ENCODE measurements at places on chromosomes 12 and 14.

GRCh38 chr14:35341751-35342488, 49.7 kb downstream of the PSMA6 start:
- no peak for DNase-seq

DNA sequence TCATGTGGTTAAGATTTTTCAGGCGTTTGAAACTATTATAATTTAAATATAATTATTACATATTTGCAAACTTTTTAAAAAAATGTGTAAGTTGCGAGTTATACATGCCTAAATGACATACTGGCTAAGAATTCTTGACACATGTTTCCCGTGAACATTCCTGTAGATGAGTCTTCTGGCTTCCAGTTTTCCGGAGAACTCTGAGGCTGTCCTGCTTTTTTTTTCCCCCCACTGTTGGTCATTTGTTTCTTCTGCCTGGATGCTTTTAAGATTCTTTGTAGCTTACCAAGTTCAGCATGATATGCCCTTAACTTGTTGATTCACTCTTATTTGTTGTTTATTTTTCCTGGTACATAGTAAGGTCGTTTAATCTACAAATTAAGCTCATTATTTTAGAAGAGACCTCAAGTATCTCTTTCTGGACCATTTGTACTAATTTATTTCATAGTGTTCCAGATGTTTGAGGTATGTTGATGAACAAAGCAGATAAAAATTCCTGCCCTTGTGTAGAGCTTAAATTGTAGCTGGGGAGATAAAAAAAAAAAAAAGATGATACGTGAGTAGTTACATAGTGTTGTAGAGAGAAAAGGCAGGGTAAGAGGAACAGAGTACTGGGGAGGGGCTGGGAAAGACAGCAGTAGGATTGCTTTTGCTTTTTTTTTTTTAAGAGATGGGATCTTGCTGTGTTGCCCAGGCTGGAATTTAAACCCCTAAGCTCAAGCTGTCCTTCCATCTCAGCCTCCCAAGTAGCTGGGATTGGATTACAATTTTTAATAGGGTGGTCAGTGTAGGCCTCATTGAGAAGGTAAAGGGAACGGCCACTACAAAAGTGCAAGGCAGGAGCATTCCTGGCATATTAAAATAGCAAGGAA, 32.8 kb downstream of the ARHGAP5 start:
- no peak for DNase-seq

GRCh38 chr14:58332561-58332960, 34.2 kb downstream of the ARID4A start:
- no peak for DNase-seq

DNA sequence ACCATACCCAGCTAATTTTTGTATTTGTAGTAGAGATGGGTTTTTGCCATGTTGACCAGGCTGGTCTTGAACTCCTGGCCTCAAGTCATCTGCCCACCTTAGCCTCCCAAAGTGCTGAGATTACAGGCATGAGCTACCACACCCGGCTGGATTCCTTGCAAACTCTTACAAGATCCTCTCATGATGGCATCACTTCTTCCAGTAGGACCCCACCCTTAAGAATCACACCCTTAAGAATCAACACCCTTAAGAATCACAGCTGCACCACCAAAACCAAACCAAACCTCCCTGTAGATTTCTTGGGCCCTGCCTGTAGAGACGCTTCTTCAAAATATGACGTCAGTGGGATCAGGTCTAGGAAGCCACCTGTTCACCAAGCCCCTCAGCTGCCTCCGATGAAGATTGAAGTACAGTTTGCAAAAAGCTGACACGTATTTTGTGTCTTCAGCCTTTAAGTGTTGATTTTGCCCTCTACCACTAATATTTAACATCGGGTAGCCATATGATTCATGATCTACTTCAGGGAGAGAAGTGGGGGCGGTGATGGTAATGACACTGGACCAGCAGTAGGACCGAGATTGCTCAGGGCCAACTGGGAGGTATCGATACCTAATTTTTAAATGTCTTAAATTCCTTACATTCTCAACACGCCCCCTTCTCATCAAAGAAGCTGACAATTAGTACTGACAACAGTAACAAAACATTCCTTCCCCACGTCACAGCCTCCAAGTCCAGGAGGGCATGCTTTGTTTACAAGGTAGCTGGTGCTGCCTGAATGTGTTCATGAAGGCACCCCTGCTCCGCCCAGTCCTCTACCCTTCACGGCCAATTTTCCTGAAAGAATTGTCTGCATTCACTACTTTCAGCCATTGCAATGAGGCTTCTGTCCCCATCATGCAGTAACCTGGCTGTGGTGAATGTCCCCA, 57.2 kb downstream of the ESRRB start:
- DNase-seq, result no peak

- no peak for DNase-seq
Observed at GRCh38 chr12:3294481-3294911, 196.5 kb upstream of the PRMT8 start.

DNA sequence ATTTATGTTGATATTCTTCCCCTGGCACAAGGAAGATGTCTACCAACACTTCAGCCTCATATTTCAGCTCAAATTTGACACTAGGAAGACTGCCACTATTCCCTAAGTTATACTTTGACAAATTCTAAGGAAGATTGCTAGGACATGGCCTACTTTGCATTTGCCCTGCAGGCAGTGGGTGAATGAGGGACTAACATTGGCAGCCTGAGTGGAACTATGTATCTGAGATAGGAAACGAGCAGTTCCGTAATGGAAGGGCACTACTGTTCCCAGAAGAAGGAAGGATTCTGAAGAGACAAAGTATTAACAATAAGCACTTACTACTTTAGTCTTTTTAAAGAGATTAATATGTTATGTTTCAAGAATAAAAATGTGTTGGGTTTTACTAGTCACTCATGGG, 115.1 kb downstream of the SLC16A7 start:
- DNase-seq, result no peak

DNA sequence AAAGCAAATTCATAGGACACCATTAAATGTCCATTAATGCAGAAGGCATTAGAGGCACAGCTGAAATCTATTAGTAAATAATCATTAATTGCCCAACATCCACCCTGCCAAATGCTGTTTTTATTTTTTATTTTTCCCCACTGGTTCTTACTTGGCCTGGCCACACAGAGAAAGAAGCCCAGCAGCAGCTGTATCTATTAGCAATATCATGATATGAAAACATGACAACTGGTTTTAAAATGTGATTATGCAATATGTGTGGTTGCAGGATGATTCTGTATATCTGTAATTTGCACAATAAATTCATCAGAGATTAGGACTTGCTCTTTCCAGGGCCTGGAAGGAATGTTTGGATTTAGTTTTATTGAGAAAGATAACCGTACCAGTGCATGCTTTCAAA, 44.9 kb downstream of the SIX6 start:
- no peak for DNase-seq

DNA sequence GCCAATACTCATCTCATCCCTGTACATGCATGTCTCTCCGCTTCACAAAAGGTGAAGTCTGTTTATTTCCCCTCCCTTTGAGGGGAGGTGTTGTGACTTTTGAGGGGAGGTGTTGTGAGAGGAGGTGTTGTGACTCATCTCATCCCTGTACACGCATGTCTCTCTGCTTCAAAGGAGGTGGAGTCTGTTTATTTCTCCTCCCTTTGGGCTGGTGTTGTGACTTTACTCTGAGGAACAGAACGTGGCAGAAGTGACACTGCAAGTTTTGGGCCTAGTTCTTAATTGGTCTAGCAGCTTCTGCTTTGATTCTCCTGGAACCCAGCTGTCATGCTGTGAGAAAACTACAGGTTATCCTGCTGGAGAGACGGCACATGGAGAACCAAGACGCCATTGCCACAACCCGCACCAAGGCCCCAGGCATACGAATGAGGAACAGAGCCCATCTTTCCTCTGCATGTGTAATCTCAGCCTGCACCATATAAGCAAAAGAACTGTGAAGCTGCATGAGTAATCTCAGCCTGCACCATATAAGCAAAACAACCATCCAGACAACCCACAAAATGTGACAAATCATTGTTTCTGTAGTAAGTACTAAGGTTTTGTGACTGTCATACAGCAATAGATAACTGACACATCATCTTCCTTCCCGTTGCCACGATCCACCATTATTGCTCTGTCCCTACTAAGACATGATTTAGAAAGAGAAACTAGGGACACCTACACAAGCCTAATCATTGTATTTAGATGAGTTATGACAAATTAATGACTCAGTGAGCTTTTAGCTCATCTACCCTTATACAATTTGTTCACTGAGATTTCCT, 30.0 kb downstream of the GALNT4 start:
- peak; percentile 8 for DNase-seq

- DNase-seq, result no peak
Observed at GRCh38 chr12:117035287-117035686, 63.9 kb downstream of the TESC start.

DNA sequence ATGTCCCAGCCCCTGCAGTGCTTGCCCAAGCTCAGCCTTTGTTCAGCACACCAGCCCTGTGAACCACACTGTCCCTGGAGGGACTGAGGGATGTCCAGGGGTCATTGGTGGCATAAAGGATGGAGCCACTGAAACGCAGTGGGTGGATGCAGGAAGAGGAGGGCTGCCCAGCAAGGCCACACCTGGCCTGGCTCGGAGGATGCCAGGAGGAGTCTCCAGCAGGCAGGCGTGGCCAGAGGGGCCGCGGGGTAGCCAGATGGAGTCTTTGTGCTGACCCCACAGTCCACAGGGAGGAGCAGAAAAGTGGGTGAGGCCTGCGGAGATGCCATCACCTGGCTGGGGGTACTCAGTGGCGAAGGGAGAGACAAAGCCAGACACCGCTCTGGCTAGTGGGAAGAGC, 108.5 kb upstream of the C14orf180 start:
- DNase-seq, result no peak

DNA sequence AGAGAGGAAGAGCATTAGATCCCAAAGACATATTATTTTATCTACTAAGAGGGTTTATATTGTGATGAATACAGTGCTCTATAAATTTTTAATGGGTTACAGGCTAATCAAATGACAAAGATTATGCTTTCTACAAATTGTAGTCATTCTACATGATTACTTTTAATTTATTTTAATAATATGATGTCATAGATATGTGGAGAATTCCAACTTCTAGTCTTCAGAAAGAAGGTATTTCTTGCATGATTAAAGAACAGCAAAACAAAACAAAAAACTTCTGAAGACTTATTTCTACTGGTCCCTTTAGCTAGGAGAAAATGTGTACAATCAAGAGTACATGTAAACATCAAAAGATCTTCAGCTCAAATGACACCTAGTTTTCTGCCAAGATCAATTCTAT, 71.5 kb upstream of the FOXG1 start:
- no peak for DNase-seq

- no peak for DNase-seq
Observed at GRCh38 chr12:124626971-124627411, 59.6 kb upstream of the NCOR2 start.

- no peak for DNase-seq
Observed at GRCh38 chr14:103022002-103022684, 35.2 kb downstream of the CDC42BPB start.

DNA sequence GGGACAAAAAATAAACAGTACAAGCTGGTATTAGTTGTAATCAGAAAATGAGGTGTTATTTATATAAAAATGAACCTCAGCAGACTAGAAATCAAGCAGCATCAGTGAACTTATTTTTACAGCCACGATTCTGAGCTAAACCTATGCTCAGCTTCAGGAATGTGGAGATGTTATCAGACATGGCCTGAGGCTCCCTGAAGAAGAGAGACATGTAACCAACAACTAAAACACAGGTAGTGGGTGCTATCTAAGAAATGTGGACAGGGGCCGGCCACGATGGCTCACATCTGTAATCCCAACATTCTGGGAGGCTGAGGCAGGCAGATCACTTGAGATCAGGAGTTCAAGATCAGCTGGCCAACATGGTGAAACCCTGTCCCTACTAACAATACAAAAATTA, 534.3 kb downstream of the VRK1 start:
- DNase-seq, result no peak

DNA sequence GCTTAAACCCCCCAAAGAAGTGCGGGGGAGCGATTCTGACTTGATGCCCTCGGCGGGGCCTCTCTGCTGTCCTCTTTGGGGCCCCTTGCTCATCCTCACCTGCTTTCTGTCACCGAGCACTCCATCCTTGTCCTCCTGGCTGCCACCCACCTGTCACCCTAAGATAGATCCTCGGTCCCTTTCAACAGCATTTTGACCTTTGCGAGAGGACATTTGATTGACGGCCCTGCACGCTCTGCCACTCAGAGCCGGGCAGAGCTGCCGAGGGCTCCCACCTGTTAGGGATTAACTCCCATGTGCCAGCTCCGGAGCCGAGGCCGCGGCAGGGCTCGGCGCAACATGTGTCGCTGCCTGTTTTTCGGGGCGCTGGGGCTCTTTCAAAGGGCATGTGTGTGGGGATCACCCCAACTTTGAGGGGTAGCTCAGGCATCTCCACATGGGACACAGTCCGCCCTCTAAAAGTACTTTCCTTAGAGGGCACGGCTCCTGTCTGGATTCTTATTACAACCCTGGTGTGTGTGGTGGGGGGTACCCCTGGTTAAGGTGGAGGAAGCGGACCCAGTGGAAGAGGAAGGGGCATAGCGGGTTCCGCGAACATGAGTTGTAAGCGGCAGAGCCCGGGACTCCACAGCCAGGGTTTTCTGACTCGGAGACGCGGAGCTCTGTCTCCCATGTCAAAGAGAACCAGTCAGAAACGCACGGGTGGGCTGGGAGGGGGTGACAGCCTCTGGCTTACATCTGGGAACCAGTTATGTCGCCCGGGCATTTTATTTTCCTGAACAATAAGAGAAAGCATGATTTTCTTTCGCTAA, 811 bp upstream of the MEG3 start:
- no peak for DNase-seq

DNA sequence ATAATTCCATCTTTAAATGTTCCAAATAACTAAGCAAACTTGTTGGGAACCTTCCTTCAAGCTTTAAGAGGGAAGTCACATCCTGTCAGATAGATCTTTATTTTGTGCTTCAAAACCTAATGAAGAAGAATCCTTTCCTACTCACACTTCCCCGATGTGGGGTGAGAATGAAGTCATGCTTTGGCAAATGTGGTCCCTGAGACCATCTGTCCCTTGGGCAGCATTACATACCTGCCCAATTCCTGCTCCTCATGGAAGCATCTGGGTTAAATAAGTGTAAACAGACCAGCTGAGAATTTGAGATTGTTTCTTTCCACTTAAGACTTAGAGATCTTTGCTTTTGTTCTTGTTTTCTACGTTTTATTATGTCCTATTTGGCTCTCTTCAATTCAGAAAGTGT, 606.0 kb upstream of the TMEM132C start:
- no peak for DNase-seq

- no peak for DNase-seq
Observed at GRCh38 chr12:89325495-89325894, 26.8 kb downstream of the DUSP6 start.

DNA sequence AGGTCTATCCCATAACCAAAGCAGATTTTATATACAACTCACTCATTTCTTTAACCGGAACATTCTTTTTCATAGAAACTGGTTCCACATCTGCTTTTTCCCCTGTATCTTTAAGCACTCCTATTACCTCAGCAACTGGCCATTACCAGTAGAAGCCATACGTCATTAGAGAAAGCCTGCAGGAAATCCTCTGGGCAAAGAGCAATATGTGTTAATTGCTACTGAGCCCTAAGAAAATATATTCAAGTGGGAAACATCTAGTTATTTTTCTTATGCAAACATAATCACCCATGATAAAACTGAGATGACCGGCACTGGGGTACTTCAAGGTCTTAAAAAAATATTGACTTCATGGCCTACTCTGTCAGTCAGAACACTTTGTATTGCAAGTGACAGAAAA, 28.2 kb upstream of the CPSF6 start:
- DNase-seq, result no peak

GRCh38 chr14:86521031-86521730, 991.2 kb downstream of the FLRT2 start:
- no peak for DNase-seq
